ENCODE measurements at places on chromosomes 13 and 19. TPM values are rescaled to one million over a fixed set of nuclear protein-coding genes. Genes with fewer than 3 reads are reported as not detected.

Gene ATCAY
- not detected for total RNA-seq

Gene LIG4
- 8.0 TPM for total RNA-seq

Gene LIM2
- total RNA-seq = not detected

Gene TMEM190
- total RNA-seq = not detected

Gene ACP7
- not detected for total RNA-seq

Gene ZNF443
- 5.7 TPM for total RNA-seq

Gene APOE
- 0.68 TPM for total RNA-seq

Gene PTGER1
- 0.32 TPM for total RNA-seq

Gene RAVER1
- 91.7 TPM for total RNA-seq

Gene FGF9
- total RNA-seq = not detected

Gene ZNF625
- total RNA-seq = 2.9 TPM

Gene OR7A5
- not detected for total RNA-seq

Gene ZNF83
- total RNA-seq = 51.5 TPM

Gene ZNF30
- total RNA-seq = 4.1 TPM

Gene COG6
- total RNA-seq = 26.0 TPM

Gene PLK5
- total RNA-seq = not detected

Gene LRRC25
- total RNA-seq = 0.68 TPM

Gene URAD
- total RNA-seq = not detected
